ENCODE measurements at places on chromosomes 12 and 14.

DNA sequence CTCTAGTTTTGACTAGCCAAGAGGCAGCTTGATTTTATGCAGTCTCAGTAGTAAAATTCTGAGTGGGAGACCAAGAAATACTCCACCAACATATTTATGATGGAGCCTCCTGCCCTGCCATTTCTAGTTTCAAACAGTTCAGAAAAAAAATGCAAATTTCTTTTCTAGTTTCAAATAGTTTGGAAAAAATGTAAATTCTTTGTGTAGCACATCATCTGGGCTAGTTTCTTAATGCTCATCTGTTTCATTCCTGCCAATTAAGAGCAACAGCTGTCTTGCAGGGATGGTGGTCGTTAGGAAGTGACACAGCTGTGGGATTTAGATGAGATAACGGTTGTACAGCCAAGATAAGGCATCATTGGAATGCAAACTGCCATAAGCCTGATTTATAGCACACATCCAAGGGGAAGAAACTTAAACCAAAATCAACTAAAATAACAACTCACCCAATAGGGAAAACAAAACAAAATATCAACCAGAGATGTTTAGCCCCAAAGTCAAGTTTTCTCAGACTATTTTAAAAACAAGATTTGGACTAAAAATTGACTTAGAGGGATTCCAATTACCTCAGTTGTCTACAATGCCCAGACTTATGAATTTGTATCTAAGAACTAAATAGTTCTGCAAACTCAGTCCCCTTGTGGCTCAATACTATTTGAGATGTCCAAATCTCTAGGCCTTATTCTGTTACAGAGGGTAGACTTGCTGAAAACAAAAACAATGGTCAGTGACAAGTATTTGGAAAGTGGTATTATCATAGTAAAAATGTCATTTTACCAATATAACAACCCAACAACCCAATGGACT lies 291.3 kb upstream of the ATP2B1 start:
- no peak for DNase-seq

DNA sequence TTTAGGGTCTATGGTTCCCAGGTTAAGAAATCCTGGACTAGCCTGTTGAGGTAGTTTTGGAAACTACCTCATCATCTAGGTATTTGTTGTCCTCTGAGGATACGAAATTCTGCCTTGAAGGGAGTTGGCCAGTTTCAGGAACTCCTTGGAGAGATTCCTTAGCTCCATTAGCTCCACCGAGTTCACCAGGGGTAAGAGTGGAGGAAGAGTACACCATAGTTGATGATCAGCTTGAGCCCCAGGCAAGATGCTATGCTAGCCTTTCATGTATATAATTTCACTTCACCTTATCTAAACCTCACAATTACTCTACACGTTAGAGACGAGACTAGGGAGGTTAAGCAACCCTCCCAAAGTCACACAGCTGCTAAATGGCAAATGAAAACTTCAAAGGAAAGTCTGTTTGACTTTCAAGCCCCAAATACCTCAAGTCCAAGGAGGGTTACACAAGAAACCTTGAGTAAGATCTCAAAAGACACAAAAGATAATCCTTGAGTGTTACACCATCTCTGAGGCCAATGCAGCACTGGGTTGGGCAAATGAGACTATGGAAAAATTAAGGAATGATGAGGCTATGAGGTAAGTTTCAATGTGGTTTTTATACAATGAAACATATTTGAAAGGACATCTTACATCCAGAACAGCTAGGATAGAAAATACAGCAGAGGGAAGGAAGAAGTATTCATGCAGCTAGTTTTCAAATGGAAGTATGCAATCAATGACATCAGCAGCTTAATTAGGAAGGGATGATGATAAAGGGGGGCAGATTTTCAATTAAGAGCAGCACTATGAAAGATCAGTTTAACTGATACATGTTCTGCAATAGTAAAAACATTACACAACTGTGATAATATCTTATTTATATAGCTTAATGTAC lies 97.2 kb upstream of the KRAS start:
- no peak for DNase-seq

GRCh38 chr12:129467726-129468125 lies 436.1 kb downstream of the TMEM132D start:
- no peak for DNase-seq

DNA sequence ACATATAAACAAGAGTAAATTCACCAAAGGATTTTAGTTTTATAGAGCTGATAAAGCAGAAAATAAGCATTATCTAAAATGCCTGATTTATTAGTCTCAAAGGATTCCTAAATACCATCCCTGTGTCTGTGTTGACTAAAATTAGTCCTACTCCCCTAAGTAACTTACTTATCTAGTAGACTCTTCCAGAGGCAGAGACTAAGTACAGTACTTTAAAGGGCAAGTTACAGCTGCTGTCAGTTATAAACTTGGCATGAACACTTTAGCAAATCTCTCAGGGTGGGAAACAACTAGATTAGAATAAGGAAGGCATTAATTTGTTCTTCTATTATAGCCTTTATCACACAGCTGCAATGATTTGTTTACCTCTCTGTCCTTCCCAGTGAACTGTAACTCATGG lies 46.0 kb downstream of the ATP2B1 start:
- no peak for DNase-seq

- no peak for DNase-seq
Observed at GRCh38 chr12:3333991-3334391, 157.0 kb upstream of the PRMT8 start.

- DNase-seq: no peak
Observed at GRCh38 chr12:28425526-28425925, 235.3 kb downstream of the CCDC91 start.

DNA sequence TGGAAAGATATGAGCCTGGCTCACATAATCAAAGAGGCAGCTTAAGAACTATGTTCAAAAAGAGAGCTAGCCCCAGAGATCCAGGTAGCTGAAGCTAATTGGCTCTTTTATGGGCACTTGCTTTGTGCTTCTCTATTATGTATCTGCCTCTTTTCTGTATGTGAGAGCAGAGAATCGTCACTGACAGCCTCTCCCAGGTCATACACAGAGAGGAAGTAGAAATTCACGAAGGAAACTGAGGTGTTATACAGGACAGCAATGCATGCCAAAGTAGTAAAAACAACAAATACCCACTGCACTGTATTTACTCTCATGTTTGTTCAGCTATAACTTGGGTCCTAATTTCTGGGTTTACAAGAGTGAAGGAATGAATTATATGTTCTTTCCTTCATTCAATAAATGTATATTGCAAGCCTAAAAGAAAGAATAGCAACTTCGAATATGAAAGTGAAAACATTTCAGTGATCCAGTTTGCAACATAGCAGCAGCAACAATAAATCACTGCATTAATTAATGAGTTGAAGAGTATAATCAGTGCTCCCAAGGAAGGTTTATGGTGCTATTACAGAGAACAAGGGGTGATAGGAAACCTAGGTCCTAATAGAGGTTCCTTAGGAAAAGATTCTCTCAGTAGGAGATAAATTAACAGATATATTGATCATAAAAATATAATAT lies 47.1 kb upstream of the ATXN7L3B start:
- no peak for DNase-seq

GRCh38 chr12:102562836-102563425 lies 82.6 kb upstream of the IGF1 start:
- DNase-seq: no peak

DNA sequence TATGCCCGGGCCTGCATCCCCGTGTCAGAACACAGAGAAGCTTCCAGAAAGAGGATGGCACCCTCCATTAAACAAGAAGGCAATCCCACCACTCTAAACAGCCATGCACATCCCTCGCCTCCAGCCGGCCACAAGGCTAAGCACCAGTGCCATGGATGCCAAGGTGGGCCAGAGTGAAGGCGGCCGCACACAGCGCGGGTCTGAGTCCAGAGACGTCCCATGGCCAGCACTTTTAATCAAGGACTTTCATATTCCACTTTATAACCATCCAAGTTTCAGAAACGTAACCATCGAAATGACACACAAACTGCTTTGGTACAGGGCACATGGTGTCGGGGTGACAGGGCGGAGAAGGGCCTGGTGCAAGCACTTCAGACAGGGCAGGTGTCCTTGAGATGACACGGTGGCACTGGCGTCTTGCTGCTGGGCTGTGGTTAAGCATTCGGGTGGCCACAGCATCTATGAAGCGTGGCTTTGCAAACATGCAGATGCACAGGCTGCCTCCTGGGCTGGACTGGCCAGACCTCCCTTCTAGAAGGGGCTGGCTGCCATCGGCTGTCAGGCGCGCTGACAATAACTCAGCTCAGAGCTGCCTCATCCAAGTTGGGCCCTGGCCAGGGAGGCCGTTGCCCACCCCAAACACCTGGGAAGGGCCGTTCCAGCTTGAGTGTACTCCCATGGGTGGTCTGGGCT lies 117.2 kb downstream of the RFLNA start:
- no peak for DNase-seq

GRCh38 chr12:73277971-73278370 lies 1005.8 kb downstream of the TRHDE start:
- DNase-seq: no peak

DNA sequence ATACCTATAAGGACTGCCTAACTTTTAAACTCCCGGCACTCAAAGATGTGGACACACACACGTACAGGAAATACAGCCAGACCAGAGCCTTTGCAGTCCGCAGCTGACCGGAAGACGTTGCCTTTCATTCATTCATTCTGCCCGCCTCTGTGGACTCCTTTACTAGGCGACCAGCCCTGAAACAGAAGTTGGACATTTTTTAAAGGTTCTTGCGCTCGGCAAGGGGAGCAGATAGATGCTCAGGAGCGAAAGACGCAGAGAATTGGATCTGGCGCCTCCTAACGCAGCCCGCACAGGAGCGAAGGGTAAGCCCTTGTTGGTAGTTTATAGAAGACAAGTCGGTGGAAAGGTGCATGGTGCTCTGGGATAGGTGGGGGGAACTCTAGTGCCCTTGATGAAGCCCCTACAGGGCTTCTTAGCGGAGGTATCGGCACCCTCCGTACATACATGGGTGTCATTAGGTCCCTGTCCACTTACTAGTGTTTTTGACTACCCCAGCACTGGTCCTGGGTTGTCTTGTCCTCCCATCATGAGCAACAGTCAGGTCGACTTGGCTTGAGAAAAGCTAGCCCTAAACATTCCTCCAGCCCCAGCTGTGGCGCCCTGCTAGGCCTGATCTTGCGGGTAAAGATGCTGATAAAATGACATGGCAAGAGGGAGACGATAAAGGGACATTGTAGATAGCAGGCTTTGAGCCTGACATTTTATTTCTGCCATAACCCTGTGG lies at the start of gene KDM2B:
TSS of gene KDM2B (minus strand) at position 65 of the 727 bp plus-strand sequence. CDS start 112 bp downstream, outside the sequence.
- peak; percentile 61 for DNase-seq

DNA sequence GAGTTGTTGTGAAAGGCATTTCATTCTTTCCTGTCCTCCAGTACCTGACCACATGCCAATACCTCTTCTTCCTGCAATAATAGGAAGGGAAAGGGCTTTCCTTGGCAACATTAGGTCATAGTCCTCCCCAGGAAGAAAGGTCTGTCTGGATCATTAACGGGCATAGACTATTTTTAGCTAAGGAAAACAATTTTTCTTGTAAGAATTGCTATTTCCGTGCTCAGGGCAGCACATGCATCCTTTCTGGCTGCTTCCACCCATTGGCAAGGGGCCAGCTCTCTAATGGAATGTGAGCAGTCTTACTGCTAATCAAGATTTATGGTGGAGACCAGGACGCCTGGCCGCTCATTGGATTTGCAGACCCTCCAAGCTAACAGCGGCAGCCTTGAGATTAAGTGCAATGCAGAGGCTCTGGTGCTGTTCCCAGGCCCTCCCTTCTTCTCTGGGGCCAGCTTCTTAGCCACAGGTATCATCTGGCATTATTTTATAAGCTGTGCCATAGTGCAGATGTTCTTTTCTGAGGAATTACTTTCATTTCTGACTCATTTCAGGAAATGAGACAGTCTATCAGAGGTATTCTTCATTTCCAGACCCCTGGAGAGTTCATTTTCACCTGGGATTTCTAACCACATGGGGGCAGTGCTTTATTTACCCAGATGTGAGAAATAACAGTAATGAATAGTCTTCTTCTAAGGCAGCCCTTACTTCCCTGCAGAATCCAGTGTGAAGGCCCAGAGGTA lies 52.9 kb downstream of the ANO6 start:
- peak; percentile 22 for DNase-seq

- no peak for DNase-seq
Observed at GRCh38 chr14:52730709-52731111, 744 bp downstream of the STYX start.

- DNase-seq: no peak
Observed at GRCh38 chr12:40534828-40535227, 157.4 kb upstream of the CNTN1 start.

DNA sequence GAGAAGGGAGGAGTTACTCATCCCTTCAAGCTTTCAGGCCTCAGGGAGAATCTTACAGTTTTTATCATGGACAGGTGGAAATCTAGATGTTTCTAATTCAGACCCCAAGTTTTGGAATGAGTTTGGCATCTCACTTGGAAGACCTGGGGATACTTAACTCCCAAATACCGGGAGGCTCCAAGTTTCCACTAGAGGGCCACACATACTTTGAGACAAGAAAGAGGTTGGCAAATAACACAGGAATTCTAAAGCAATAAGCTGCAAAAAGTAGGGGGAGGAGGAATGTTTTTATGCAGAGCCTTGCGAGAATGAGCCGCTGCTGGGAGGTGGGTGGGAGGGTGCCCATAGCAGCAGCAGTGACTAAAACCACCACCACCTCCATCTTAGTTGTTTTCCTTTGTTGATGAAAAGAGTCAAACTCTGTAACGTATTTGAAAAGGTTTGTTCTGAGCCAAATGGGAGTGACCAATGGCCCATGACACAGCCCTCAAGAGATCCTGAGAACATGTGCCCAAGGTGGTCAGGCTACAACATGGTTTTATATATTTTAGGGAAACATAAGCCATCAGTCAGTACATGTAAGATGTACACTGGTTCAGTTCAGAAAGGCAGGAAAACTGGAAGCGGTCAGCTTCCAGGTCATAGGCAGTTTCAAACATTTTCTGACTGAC lies 34.2 kb upstream of the RNASE1 start:
- no peak for DNase-seq

- no peak for DNase-seq
Observed at GRCh38 chr12:126106706-126107105, 1041.5 kb downstream of the AACS start.

- no peak for DNase-seq
Observed at GRCh38 chr12:112822056-112822455, 30.5 kb downstream of the RPH3A start.

DNA sequence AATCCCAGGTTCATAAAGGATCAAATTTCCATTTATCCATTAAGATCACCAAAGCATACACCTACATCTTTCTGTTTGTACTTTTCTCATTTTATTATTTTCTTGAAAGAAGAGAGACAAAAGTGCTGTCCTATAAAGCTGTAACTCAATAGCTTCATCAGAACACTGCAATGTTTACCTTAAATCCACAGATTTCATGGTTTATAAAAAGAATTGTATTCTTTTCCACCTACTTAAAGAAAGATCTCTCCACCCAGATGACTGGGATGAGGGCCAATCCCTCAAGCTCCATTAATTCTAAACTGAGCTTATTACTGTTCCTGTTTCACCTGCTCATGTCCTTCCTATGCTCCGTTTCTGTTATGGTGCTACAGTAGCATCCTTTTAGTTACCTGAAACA lies 470.6 kb downstream of the BCAT1 start:
- DNase-seq: no peak

Data from SHP77 treated with DMSO at 0.1 percent for 48 hours (cell line).